ENCODE measurements at places on chromosomes 7 and 10.
A peak's percentile ranks its signal among the peaks of the same experiment; 100 is the strongest.

- DNase-seq = no peak
These were observed 20.5 kb upstream of the PPP1R3C start for GRCh38 chr10:91653219-91653870.

DNA sequence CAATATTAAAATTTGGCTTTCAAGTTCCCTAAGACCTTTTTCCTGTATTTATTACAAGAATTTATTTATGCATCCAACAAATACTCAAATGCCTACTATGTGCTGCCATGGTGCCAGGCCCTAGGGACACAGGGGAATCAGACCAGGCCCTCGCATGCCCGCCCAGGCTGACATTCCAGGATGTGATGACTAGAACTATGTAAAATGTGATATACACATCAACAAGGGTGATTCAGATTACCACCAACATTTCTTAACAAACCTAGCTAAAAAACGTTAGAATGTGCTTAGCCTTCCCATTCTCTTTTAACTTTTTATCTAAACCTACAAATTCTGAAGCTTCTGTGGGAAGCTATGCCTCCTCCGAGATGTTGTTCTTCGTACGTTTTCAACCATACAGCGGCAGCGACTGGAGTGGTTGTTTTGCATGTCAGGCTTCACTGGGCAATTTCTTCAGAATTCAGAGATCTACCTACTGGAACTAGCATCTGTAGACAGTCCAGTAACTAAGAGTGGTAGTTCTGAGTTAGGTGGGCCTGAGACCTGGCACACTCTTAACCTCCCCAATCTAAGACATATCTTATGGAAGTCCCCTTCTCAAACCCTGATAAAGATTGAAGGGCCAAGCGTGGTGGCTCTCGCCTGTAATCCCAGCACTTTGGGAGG, 22.1 kb downstream of the GNA12 start:
- DNase-seq = no peak

GRCh38 chr10:33524041-33524440, 189.6 kb upstream of the NRP1 start:
- DNase-seq = no peak

DNA sequence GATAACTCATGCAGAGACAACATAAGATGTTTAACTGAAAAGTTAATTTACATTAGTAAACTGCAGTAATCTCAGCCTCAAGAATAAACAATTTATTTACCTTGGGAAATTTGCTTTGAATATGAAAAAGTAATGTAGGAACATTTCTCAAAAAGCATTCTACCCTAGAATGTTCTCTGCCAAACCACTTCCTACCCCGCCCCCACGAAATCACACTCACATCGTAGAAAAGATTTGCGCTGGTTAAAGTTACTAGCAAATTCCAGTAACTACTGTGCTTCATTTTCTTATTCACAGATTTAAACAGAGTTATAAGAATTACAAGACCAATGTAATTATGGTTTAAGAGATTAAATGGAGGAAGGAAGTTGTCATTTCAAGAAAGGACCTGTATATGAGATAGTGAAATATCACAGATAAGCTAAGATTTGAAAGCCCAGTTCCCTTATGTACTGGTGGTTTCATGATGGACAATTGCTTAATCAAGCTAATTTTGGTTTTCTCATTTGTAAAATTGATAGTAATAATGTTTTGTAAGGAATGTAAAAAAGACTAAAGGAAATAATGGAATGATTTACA, 175.4 kb downstream of the GNAI1 start:
- no peak for DNase-seq

GRCh38 chr7:97020601-97020995, 4.0 kb downstream of the DLX5 start:
- no peak for DNase-seq

- peak; percentile 49 for DNase-seq
These were observed 113.8 kb downstream of the PRPF18 start for GRCh38 chr10:13700473-13701144.

DNA sequence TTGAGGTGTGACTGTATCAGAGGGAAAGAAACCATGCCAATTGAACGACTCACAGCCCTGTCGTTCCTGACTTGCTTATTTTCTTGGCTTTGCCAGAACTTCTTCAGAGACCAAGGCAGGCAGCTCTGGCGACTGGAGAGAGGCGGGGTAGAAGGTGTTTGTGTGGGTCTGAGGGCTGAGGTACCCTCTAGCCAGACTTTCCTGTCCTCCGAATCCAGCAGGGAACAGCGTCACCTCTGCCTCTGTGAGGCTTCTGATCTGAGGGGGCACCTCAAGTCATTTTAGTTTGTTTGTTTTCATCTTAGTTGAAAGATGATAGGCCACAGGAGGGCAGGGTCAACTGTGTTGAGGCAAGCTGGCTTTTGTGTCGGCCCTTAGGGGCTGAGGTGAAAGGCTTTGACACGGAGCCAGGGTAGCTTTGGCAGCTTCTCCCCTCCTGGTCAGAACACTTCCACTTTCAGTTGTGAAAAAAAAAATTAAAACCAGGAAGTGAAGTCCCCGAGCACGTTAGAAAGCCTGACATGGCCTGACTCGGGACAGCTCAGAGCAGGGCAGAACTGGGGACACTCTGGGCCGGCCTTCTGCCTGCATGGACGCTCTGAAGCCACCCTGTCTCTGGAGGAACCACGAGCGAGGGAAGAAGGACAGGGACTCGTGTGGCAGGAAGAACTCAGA, 1.9 kb downstream of the ACSL5 start:
- DNase-seq = no peak

- no peak for DNase-seq
These were observed 5.7 kb downstream of the SEMA3A start for GRCh38 chr7:84188786-84189405.

- DNase-seq = no peak
These were observed 6.8 kb upstream of the NODAL start for GRCh38 chr10:70448236-70448635.

DNA sequence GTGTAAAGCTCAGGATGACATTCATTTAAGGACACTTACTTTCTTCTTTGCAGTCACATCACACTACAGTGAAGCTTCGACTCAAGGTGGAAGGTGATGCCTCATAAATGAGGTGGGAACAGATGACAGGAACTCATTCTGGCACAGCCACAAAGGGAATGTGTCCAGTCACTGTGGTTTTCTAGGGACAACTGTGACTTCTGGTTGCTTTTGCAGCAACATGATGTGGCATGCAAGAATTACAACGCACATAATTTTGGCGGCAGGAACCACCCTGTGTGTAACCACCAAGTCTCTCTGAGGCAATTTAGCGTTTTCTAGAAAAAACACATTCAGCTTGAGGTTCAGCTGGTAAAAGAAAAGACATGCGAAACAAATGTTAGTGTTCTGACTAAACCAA, 32.0 kb upstream of the FERD3L start:
- no peak for DNase-seq

- DNase-seq = peak; percentile 62
These were observed 1.4 kb downstream of the FBXW4 start for GRCh38 chr10:101693651-101693977.

DNA sequence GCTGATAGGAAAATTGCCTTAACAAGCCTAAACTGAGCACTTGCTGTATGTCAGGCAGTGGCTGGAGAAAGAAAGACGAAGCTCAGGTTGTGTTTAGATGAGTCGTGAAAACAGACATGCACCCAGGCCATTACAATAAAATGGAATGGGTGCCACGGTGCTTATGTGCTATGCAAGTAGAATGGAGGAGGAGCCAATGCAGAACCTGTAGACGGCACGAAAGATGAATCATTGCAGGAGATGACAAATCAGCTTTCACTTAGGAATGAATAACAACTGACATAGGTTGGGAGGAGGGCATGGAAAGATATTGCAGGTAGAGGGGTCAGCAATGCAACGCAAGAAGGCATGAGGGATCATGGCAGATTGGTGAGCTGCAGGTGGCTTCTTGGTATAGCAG, 61.2 kb upstream of the ARHGAP21 start:
- no peak for DNase-seq
